Glomerular endothelial cell (primary cell): ENCODE measurements at places on chromosomes 2 and 18. TPM values are rescaled to one million over a fixed set of nuclear protein-coding genes. Genes with fewer than 3 reads are reported as not detected.

Gene TUBA3E
- not detected in 2 replicates for total RNA-seq

Gene BMP10
- total RNA-seq, result not detected in 2 replicates

Gene ANAPC1
- 33.0 and 40.8 TPM in 2 replicates for total RNA-seq

Gene CCDC74A
- total RNA-seq, result 19.8 and 27.8 TPM in 2 replicates

Gene C2orf81
- 0.34 and 0.82 TPM in 2 replicates for total RNA-seq

Gene RGPD4
- total RNA-seq, result not detected in 2 replicates

Gene CCDC74B
- 1.2 and 2.2 TPM in 2 replicates for total RNA-seq

Gene KCNIP3
- total RNA-seq, result 2.2 and 3.8 TPM in 2 replicates

Gene PJVK
- total RNA-seq, result 0.15 and 3.4 TPM in 2 replicates

Gene DGUOK
- total RNA-seq, result 54.9 and 63.0 TPM in 2 replicates

Gene RTP5
- not detected in 2 replicates for total RNA-seq

Gene UGT1A8
- not detected in 2 replicates for total RNA-seq

Gene CD8B2
- not detected in 2 replicates for total RNA-seq

Gene TACR1
- not detected in 2 replicates for total RNA-seq

Gene RNF144A
- 26.3 and 65.3 TPM in 2 replicates for total RNA-seq

Gene GKN1
- total RNA-seq, result not detected in 2 replicates

Gene MROH2A
- total RNA-seq, result not detected in 2 replicates

Gene OR6B2
- total RNA-seq, result not detected in 2 replicates

Gene TMEM182
- 0.10 and 2.2 TPM in 2 replicates for total RNA-seq

Gene SMCHD1
- total RNA-seq, result 24.8 and 34.5 TPM in 2 replicates

Gene CGREF1
- 0.87 and 3.4 TPM in 2 replicates for total RNA-seq

Gene TCF23
- not detected in 2 replicates for total RNA-seq

Gene ZEB2
- 24.4 and 28.2 TPM in 2 replicates for total RNA-seq

Gene SH2D6
- total RNA-seq, result not detected in 2 replicates

Gene RNU2-63P
- total RNA-seq, result not detected in 2 replicates

Gene CNDP1
- total RNA-seq, result not detected in 2 replicates

Gene NAPG
- 15.6 and 27.7 TPM in 2 replicates for total RNA-seq

Gene STEAP3
- total RNA-seq, result 17.4 and 23.8 TPM in 2 replicates

Gene PPM1B
- total RNA-seq, result 15.5 and 16.3 TPM in 2 replicates

Gene KIF5C
- total RNA-seq, result 0.58 and 1.6 TPM in 2 replicates

Gene MOGAT1
- total RNA-seq, result not detected in 2 replicates
